ENCODE measurements at places on chromosomes 2 and 18. TPM values are rescaled to one million over a fixed set of nuclear protein-coding genes. Genes with fewer than 3 reads are reported as not detected.

Gene ITGAV
- polyA plus RNA-seq, result 64.1 TPM

Gene ERCC3
- 68.9 TPM for polyA plus RNA-seq

Gene DSEL
- 16.2 TPM for polyA plus RNA-seq

Gene ANKRD44
- 10.5 TPM for polyA plus RNA-seq

Gene POMC
- polyA plus RNA-seq, result 12.5 TPM

Gene PID1
- polyA plus RNA-seq, result 6.0 TPM

Gene ANXA4
- 264 TPM for polyA plus RNA-seq

Gene HOXD13
- 0.24 TPM for polyA plus RNA-seq

Gene CBLN2
- polyA plus RNA-seq, result 9.8 TPM
